K562 (cell line): ENCODE measurements at places on chromosomes 3 and 15. TPM values are rescaled to one million over a fixed set of nuclear protein-coding genes. Genes with fewer than 3 reads are reported as not detected.

DNA sequence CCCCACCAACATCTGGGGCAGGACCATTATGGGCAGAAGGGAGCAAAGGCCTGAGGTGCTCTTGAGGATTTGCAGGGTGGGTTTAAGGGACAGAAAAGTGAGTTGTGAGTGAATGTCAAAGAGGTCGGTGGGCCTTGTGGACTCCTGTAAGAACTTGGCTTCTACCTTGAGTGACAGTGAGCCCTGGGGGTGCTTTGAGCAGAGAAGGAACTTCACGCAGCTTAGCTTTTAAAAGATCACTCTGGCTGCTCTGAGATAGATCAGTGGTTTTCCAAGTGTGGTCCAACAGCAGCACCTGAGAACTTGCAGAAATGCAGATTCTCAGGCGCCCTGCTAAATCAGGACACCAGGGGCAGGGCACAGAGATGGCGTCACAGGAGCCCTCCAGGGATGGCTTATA, 15.3 kb upstream of the ALAS1 start:
- H3K36me3 ChIP-seq = no peaks in the 10 kb centered on the region
- H3K4me3 ChIP-seq = no peak overlapping the region

GRCh38 chr3:110495201-110495927, 576.3 kb upstream of the NECTIN3 start:
- H3K36me3 ChIP-seq = no peaks in the 10 kb centered on the region
- no peak for DNase-seq
- no peak overlapping the region for H3K4me3 ChIP-seq

GRCh38 chr3:146134348-146135117, 26.5 kb downstream of the PLOD2 start:
- H3K27ac ChIP-seq = no peak overlapping the region
- H3K4me1 ChIP-seq = no peaks in the 10 kb centered on the region
- H3K36me3 ChIP-seq = no peaks in the 10 kb centered on the region
- H3K4me3 ChIP-seq = no peak overlapping the region

DNA sequence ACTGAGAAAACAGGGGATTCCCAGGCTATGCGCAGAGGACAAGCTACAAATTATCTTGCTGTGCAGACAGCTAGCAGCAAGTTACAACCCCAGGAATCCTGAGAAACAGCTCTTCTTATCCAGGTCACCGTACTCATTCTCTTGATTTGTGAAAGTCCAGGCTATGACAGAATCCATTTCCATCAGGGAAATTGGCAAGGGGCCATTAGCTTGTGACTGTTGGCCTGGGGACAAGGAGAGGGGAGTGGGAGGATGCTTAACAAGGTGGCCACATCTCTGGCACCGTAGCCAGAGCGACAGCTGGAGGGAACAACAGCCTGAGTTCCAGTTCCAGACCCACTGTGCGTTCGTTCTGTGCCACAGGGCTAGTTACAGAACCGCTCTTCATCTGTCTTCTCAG, 44.9 kb upstream of the PLXNA1 start:
- no peak overlapping the region for H3K4me3 ChIP-seq
- H3K27ac ChIP-seq = no peak overlapping the region
- peaks cover 3% of the 10 kb centered on the region for H3K4me1 ChIP-seq
- DNase-seq = peak; percentile 36
- H3K36me3 ChIP-seq = no peaks in the 10 kb centered on the region

- no peaks in the 10 kb centered on the region for H3K36me3 ChIP-seq
- H3K4me3 ChIP-seq = no peak overlapping the region
- H3K27ac ChIP-seq = no peak overlapping the region
- H3K27me3 ChIP-seq = no peaks in the 10 kb centered on the region
- H3K4me1 ChIP-seq = no peaks in the 10 kb centered on the region
Observed at GRCh38 chr15:99344639-99345038, 93.4 kb downstream of the LRRC28 start.

DNA sequence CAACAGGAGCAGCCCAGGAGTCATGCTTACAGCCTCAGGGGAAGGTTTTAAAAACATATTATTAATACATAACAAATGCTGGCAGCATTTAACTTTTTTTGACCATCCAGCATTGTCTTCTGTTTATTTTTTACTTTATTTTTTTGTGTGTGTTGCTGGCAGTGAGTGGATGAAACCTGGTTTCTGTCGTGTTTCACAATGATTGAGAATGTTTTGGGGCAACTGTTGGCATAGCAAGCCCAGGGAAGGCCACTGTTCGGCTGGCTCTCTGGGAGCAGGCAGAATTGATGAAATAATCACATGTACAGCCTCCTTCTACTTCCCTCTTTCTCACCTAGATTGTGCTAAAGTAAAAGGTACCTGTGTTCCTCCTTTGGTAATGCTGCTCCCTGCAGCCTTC, 190.2 kb downstream of the NR1D2 start:
- no peak overlapping the region for H3K27ac ChIP-seq
- no peaks in the 10 kb centered on the region for H3K27me3 ChIP-seq
- no peak for DNase-seq
- no peaks in the 10 kb centered on the region for H3K4me1 ChIP-seq
- peaks cover 2% of the 10 kb centered on the region; the same call in 1 of the 3 replicates for H3K36me3 ChIP-seq
- no peak overlapping the region for H3K4me3 ChIP-seq

DNA sequence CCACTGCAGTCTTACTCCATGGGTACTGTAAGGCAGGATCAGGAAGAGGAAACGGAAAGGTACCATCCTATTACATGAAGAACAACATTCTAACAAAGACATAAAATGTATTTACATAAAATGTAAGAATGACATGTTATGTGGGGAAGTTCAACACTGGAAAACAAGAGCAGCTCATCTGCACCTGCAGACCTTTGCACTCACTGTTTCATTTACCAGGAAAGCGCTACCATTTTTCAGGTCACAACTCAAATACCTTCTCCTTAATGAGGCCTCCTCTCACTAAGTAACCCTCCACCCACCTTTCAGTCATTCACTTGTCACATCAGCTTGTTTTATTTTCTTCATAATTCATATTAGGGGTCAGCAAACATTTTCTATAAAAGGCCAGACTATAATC, 2.6 kb downstream of the TMCC1 start:
- no peak overlapping the region for H3K27ac ChIP-seq
- no peak overlapping the region for H3K4me3 ChIP-seq
- no peak for DNase-seq
- no peaks in the 10 kb centered on the region for H3K27me3 ChIP-seq
- H3K36me3 ChIP-seq = 0 out of 3 replicates have a peak, but pooled peaks cover 5% of the 10 kb centered on the region

DNA sequence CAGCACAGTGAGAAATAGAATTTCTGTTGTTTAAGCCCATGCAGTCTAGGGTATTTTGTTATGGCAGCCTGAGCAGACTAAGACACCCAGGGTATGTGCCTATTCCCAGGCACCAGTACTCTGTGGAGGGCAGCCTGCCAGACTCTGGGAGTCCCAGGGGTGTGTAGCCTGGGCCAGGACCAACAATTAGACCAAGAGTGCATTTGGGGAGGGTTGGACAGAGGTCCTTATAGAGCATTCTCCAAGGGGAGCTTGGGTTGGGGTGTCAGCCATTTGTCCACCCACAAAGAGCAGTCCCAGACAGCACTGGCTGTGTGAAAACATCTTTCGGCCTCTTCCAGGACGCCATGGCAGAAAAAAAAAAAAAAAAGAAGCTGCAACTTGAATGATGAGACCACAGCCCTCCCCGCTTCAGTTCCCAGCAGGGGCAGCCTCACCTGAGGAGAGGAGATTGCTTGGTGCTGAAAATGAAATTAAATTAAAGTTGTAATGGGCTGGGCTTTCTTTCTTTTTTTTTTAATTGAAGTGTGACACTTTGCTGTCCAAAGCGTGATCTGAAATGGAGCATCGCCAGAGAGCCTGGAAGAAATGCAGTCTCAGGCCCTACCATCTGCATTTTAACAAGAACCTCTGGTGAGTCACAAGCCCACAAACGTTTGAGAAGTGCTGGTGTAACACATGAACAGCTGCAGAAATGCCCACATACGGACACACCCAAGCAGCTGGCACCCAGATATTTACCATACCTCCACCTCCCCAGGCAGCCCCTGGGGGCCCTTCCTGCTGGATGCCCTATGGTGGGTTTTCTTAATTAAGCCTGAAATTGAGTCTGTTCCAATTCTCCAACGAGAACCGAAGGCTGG, 21.3 kb upstream of the CAV3 start:
- H3K36me3 ChIP-seq = no peaks in the 10 kb centered on the region
- DNase-seq = no peak
- H3K4me1 ChIP-seq = no peaks in the 10 kb centered on the region

The B3GALNT1 gene
- 1.8 and 2.0 TPM in 2 replicates for total RNA-seq

The GOLGA8S gene
- not detected in 2 replicates for total RNA-seq

The DAZL gene
- not detected in 2 replicates for total RNA-seq

DNA sequence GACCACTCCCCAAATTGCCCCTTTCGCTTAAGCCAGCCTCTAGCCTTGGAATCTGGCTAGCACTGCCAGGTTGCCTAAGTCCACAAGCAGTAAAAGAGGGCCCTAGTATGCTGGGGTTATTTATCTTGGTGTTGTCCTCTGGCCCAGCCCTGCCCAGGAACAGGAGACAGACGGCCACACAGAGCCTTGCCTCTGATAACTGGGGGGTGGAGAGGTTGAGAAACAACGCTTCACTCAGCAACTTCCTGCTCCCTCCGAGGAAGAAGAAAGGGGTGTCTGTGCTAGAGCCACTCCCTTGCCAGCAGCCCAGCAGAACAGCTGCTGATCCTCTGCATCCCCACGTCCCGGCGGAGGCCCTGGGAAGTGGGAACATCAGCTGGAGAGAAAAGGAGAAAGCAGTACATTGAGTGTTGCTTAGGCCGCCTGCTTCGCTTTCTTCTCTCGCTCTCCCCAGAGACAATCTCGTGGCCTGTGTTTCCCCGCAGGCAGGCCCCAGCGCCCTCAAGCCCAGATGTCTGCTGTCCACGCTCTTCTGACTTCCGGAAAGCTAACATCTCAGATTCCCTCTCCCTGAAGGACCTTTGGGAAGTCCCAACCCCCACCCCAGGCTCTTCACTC, 22.6 kb upstream of the C3orf70 start:
- H3K4me1 ChIP-seq = peaks cover 7% of the 10 kb centered on the region
- peak; percentile 88 for DNase-seq
- H3K27ac ChIP-seq = peak overlapping the region; percentile 77
- H3K27me3 ChIP-seq = peaks cover 1% of the 10 kb centered on the region

DNA sequence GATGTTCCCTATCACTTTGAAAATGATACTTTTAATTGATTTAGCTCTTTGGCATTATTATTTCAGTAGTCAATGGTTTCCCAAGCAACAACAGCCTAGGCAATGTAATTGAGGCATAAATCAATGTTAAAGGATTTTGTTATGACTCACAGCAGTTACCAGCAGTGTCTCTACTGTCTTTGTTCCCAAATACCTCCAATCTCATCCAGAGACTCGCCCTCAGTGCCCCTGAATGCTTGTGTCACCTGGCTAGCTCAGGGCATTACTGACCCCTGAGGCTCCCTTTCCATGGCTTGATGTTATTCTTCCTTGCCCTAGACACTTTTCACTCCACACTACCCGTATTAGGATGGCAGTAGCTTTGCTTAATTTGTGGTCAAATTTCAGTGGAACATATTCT, 227.2 kb downstream of the SQOR start:
- no peaks in the 10 kb centered on the region for H3K27me3 ChIP-seq
- DNase-seq = no peak
- no peaks in the 10 kb centered on the region for H3K36me3 ChIP-seq
- H3K4me3 ChIP-seq = no peak overlapping the region
- no peaks in the 10 kb centered on the region for H3K4me1 ChIP-seq
- no peak overlapping the region for H3K27ac ChIP-seq

DNA sequence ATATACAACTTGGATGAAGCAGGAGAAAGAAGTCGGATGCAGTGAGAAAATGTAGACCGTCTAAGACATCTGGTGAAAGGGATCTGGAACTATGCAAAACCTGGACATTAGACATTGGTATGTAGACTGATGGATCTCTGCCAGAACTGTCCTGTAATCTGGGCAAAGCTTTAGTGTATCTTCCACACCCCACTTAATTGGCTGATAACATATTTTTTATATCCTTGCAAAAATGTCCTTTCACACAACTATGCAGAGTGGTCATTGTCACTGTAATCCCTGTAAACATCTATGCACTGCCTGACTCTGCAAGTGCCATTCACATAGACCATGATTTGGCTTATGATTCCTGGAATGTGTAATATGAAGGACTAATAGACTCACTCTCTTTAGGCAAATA, 163.1 kb downstream of the TUSC7 start:
- DNase-seq = no peak
- no peaks in the 10 kb centered on the region for H3K27me3 ChIP-seq
- H3K4me3 ChIP-seq = no peak overlapping the region
- H3K4me1 ChIP-seq = no peaks in the 10 kb centered on the region

DNA sequence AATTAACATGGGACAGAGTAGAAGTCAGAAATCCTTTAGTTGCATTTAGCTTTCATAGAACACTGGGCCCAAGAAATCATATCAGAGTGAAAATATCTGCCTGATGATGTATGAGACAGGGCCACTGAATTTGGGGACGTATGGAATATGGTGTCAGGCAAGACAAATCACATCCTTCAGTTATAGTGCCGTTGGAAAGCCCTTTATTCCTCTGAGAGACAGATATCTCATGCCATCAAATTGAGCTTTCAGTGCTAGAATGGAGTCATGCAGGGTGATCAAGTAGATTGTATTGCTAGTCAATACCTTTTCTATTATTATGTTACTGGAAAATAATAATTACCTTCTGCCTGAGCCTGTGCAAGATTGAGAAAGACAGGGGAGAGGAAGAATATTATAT, 398.2 kb upstream of the RARB start:
- no peak overlapping the region for H3K4me3 ChIP-seq
- DNase-seq = no peak
- no peaks in the 10 kb centered on the region for H3K27me3 ChIP-seq
- H3K36me3 ChIP-seq = no peaks in the 10 kb centered on the region

The ONECUT1 gene
- total RNA-seq = not detected in 2 replicates

GRCh38 chr3:12622335-12622734, 41.6 kb downstream of the RAF1 start:
- H3K4me3 ChIP-seq = no peak overlapping the region
- H3K36me3 ChIP-seq = peaks cover 13% of the 10 kb centered on the region
- no peaks in the 10 kb centered on the region for H3K27me3 ChIP-seq
- H3K27ac ChIP-seq = no peak overlapping the region
- no peak for DNase-seq

The OR5K2 gene
- not detected in 2 replicates for total RNA-seq

The PPP1R14D gene
- not detected in 2 replicates for total RNA-seq
